ENCODE measurements at places on chromosomes 11 and 22. TPM values are rescaled to one million over a fixed set of nuclear protein-coding genes. Genes with fewer than 3 reads are reported as not detected.

JAML gene
- 135 TPM for total RNA-seq

PRG3 gene
- total RNA-seq, result not detected

OR8D1 gene
- not detected for total RNA-seq

FAM83F gene
- 2.0 TPM for total RNA-seq

All from activated T-cell treated with anti-CD3 and anti-CD28 coated beads, Interleukin-2, amount 50 U/mL, for 4 hours (primary cell).